ENCODE measurements at places on chromosomes 13 and 19. TPM values are rescaled to one million over a fixed set of nuclear protein-coding genes. Genes with fewer than 3 reads are reported as not detected.

DNA sequence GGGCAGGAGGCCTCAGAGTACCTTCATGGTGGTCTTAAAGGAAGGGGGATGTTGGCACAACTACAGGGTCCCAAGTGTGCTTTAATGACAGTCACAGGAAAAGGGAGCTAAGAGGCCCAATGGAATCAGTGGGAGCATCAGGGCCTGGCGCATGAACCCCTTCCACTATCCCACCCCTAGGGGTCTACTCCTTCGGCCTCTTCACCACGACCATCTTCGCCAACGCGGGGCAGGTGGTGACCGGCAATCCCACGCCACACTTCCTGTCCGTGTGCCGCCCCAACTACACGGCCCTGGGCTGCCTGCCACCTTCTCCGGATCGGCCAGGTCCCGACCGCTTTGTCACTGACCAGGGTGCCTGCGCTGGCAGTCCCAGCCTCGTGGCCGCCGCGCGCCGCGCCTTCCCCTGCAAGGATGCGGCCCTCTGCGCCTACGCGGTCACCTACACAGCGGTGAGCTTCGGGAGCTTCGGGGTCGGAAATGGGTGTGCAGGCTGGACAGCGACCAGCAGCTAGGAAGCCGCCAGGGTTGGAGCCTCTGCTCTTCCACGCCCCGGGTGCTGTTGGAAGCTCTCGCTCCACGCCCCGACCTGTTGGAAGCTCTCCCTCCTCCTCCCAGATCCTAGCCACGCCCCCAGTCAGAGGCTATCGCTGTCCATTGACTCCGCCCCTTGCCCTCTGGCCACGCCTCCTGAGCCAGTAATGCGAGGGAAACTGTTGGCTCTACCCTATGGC is 6.0 kb downstream of the PLPPR2 start:
- no peak for DNase-seq

DNA sequence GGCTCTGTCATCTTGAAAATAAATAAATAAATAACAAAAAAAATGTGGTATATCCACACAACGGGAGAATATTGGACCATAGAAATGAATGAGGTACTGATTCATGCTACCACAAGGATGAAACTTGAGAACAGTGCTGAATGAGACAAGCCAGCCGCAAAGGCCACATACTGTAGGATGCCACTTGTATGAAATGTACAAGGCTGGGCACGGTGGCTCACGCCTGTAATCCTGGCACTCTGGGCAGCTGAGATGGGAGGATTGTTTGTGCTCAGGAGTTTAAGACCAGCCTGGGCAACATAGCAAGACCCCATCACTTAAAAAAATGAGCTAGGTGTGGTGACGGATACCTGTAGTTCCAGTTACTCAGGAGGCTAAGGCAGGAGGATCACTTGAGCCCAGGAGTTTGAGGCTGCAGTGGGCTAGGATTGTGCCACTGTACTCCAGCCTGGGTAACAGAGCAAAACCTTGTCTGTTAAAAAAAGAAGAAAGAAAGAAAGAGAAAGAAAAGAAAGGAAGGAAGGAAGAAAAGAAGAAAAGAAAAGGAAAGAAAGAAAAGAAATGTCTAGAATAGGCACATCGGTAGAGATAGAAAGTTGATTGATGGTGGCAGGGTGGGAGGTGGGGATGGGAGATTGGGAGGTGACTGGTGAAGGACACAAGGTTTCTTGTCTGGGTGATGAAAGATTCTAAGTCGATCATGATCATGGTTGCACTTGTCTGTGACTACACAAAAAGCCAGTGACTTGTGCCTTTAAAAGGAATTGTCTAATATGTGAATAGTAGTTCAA is 20.3 kb downstream of the HPN start:
- DNase-seq: peak; percentile 82

Gene NLRP5
- not detected for total RNA-seq

DNA sequence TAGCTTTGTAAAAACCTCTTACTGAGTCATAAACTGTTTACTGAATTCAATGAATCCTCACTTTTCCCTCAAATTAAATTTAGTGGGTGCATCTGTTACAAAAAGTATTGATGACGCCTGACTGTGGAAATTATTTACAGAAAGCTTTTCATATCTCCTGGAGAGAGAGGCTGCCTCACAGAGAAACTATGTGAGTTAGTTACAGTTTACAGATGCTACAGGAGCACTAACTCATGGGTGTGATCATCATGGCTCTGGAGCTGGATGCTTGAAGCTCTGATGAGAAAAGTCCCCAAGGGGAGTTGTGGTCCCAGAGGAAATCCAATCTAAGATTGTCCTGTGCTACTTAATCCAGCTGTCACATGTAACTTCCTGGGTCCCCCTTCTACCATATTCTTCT is 590.8 kb downstream of the LMO7 start:
- peak; percentile 80 for DNase-seq

Gene PSG4
- not detected for total RNA-seq

GRCh38 chr19:39481676-39482075 is 1.0 kb downstream of the TIMM50 start:
- no peak for DNase-seq

GRCh38 chr19:566403-566802 is 6.0 kb upstream of the BSG start:
- no peak for DNase-seq

DNA sequence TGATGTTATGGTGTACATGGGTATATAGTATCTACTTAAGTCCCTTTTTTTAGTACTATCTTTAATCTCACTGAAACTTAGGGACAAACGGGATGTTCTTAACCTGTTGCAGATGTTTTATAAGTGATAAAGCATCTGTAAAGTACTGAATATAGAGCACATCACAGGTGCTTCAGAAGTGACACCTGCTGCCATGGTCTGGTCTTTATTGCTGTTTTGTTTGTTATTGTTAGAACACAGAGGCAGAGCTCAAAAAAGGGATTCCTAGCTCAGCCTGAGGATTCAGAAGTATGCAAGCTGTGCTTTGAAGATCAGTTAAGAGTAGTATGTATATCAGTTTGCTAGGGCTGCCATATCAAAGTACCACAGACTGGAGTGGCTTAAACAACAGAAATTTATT is 219.5 kb downstream of the DCT start:
- DNase-seq: no peak

Gene ZNF229
- total RNA-seq: 6.2 TPM

Gene AP1M2
- 1.6 TPM for total RNA-seq

- no peak for DNase-seq
These were observed 16.9 kb upstream of the ZNF254 start for GRCh38 chr19:24069905-24070657.

Gene HNRNPA1L2
- 2.4 TPM for total RNA-seq

GRCh38 chr19:48740164-48740972 is at the start of gene RASIP1:
TSS of gene RASIP1 (minus strand) at chr19:48740610. CDS start at chr19:48740282, 328 bp downstream.
- DNase-seq: no peak

DNA sequence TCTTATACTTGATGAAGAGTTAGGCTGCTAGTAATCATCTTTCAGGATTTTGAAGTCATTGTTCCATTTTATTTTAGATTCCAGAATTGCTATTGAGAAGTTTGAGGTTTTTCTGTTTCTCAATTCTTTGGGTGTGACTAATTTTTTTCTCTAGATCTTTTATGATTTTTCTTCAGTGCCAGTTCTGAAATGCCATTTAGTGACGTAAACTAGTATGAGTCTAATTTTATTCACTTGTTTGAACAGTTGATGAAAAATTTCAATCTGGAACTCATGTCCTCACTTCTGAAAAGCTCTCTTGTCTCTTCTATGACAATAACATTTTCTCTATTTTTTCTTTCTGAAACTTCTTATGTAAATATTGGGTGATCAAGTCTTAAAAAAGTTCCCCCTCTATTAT is 188.5 kb upstream of the HTR2A start:
- peak; percentile 18 for DNase-seq

DNA sequence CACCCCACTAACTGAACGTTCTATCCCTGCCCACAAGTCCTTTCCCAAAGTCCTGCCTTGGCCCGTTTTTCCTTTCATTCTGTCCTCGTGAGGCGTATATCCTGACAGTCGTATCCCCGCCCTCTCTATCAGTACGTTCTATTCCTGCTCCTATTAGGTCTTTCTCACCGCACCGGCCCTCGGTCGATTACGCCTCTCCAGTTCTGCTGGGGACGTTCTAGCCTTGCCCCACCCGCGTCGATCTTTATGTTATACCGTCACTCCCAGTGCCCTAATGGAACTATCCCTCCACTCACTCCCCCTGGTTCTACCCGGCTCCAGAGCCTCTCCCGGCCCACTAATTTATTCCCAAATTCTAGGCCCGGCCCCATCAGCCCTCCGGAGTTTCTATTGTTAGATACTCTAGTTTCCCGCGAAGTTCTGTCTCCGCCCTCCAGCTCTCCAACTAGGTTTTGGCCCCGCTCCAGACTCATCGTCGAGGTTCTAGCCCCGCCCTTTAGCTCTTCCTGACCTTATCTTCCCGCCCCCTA is 2.0 kb downstream of the PLAUR start:
- DNase-seq: no peak

DNA sequence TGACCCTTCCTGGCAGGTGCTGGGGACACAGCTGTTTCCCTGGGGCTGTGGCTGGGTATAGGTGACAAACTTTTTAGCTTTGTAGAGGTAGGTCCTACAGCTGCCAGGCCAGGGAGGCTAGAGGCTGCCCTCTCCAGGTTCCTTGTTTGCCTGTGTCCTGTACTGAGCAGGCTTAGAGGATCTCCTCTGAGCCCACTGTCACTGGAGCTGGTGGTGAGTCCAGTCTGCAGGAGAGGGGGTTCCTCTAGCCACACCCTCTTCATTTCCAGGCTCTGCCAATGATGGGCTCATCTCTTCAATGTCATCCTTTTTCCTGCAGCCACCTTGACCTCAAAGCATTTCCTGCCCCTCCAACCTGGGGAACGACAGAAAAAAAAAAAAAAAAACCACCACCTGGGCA is 12.6 kb upstream of the RAB11B start:
- no peak for DNase-seq

Gene WDR87
- total RNA-seq: not detected

DNA sequence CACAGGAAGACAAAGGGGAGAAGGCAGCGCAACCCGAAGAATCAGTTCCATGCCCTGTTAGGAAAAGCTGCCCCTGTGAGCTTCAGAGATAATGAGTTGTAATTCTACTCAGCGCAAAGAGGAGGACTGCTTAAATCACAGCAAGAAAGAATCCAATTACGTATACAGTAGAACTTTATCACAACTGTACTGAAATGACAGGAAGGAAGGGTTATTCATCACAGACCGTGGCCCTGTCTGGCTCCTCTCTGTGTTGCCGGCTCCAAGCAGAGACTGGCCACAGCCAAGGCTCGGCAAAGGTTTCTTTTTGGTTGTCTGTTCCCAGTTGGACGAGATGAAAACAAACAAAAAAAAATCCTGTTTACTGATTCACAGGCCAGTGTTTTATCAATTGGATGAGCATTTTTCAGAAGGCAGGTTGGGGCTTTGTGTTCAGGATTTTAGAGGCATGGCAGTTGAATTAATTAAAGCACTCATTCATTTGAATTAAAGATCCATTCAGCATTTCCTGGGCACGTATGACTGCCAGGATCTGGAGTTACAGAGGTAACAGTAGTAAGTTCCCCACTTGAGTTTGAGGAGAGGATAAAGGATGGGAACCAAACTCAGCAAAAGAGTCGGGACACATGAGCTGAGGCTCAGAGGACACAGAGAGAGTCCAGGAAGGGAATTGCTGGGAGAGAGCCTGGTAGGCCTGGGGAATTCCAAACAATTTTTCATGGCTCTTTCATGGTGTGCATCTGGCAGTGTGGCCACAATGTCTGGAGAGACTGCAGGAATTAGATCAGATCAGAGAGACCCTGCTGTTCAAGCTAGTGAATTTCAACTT is 341.0 kb downstream of the DNAJC15 start:
- peak; percentile 61 for DNase-seq

DNA sequence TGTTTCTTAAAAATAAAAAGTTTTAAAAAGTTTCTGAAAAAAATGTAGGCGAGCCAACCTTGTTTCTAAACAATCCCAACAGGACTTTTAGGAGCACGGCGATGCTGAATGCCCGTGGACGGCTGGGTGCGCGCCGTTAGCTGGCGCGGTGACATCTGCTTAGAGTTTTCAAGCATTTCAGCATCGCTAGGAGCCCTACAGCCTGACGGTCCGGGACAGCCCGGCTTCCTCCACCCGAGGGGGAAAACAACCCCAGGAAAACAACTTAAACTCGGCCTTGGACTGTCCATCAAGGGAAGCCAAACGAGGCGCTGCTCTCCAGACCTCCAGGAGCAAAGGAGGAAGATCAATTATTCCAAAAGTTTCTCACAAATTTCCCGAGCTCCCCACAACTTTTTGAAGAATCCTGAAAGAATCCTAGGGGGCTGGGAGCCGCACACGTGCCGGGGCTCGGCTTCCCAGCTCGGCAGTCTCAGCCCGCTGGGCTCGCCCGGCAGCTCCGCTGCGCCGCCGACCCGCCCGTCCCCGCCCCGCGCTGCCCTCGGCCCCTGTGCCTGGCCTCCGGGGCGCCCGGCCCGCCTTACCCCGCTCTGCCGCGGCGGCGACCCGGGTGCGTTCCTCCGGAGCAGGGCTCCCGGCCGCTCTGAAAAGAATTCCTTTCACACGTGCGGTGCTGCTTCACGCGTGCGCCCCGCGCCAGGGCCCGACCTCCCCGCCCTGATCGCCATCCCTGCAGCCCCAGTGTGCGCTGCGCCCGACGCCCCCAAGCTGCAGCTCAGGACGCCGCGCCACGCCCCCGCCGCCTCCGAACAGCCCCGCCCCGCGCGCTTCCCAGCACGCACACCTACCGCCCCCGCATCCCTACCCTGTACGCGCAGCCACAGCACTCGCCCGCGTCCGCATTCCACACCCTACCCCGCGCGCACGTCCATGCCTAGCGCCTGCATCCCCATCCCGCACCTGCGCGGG is at the start of gene GJA3:
TSS of gene GJA3 (minus strand) at position 747 of the 969 bp plus-strand sequence. CDS start 17,764 bp downstream, outside the sequence.
- DNase-seq: peak; percentile 24

Gene ACER1
- not detected for total RNA-seq
